ENCODE measurements at places on chromosomes 12 and 14.

- no peak for DNase-seq
Measured at GRCh38 chr14:87309557-87309956, 683.4 kb downstream of the GALC start.

- DNase-seq: no peak
Measured at GRCh38 chr12:94026596-94026995, 121.8 kb upstream of the PLXNC1 start.

DNA sequence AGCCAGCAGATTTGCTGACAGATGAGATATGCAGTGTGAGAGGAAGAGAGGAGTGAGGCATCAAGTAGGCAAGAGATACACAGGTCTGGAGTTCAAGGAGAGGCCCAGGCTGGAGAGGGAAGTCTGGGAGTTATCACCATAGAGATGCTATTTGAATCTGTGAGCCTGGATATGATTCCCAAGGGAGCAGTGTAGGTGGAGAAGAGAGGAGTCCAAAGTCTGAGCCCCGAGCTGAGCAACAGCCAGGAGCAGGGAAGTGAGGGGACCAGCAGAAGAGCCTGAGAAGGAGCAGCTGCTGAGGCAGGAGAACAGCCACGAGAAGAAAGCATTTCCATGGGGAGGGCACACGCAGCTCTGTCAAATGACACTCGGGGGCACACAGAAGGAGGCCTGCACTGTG is 20.2 kb upstream of the NXPH4 start:
- no peak for DNase-seq

DNA sequence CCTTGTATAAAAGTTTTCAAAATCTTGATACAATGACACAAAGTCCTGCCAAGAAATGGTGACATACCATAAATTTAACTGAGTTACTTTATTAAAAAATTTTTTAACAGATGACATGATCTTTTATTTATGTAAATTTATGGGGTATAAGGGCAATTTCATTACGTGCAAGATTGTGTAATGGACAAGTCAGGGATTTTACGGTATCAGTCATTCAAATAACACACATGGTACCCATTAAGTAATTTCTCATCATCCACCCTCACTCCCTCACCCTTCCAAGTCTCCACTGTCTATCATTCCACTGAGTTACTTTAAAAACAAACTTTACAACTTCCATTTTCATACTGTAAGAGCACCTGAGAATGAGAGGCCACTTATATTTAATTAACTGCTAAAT is 37.4 kb downstream of the SPTLC2 start:
- DNase-seq: peak; percentile 38

- no peak for DNase-seq
Measured at GRCh38 chr14:63854330-63854729, 1.5 kb downstream of the SYNE2 start.

GRCh38 chr14:72708708-72709475 is 185.0 kb downstream of the DPF3 start:
- DNase-seq: no peak

DNA sequence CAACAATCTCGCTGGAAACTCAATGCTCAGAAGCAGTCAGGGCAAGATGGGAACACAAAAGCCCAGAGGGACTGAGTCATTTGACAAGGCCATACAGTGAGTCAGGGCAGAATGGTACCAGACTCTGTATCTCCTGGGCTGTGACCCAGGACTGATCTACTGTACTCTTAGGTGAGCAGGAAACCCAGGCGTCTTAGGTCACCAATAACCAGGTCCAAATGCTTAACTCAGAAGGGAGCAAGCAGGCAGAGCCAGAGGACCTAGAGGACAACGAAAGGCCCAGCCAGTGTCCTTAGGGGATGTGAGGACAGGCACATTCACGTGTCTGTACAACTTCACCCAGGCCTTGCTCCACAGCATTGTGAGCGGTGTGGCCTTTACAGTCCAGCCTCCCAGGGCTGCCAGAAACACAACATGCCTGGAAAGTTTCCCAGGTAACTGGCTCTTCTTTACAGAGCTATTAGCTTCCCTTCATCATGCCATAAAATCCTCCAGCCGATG is 69.9 kb downstream of the ARL6IP4 start:
- no peak for DNase-seq

All from inflammatory macrophage treated with lipopolysaccharide for 4 hours (primary cell).